Type B pancreatic cell (in vitro differentiated cells): ENCODE measurements at places on chromosomes 2 and 18.

- H3K27ac ChIP-seq: no peak overlapping the region
- H3K27me3 ChIP-seq: no peaks in the 10 kb centered on the region
- no peak for DNase-seq
- H3K36me3 ChIP-seq: no peaks in the 10 kb centered on the region
Observed at GRCh38 chr2:51413726-51414125, 381.8 kb upstream of the NRXN1 start.

- no peak overlapping the region for H3K27ac ChIP-seq
- H3K36me3 ChIP-seq: peaks cover 28% of the 10 kb centered on the region
- DNase-seq: no peak
- no peaks in the 10 kb centered on the region for H3K4me1 ChIP-seq
- H3K4me3 ChIP-seq: no peak overlapping the region
- no peaks in the 10 kb centered on the region for H3K27me3 ChIP-seq
Observed at GRCh38 chr2:135926605-135927004, 50.4 kb upstream of the MCM6 start.

DNA sequence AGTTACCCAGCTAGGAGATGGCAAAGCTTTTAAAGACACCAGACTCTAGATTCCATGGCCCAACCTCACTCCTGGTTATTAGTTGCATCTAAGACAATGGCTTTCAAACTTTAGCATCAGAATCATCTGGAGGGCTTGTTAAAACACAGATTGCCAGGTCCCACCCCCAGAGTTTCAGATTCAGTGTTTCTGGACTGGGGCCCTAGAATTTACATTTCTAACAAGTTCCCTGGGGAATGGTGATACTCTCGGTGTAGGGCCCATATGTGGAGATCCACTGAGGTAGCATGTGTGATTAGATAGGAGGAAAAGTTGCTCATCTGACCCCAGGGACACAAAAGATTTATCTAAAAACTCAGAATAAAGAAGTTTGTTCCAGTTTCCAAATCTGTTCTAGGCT is 14.5 kb upstream of the TTR start:
- peaks cover 4% of the 10 kb centered on the region for H3K27me3 ChIP-seq
- no peaks in the 10 kb centered on the region for H3K36me3 ChIP-seq
- peaks cover 8% of the 10 kb centered on the region for H3K4me1 ChIP-seq
- no peak overlapping the region for H3K27ac ChIP-seq
- DNase-seq: no peak

- no peak overlapping the region for H3K27ac ChIP-seq
- no peaks in the 10 kb centered on the region for H3K4me1 ChIP-seq
- peaks cover 33% of the 10 kb centered on the region for H3K36me3 ChIP-seq
- H3K4me3 ChIP-seq: no peak overlapping the region
Observed at GRCh38 chr2:195730912-195731311, 73.9 kb downstream of the SLC39A10 start.

- DNase-seq: no peak
- no peaks in the 10 kb centered on the region for H3K36me3 ChIP-seq
- H3K27ac ChIP-seq: no peak overlapping the region
- H3K4me1 ChIP-seq: peaks cover 5% of the 10 kb centered on the region
- H3K4me3 ChIP-seq: peak overlapping the region; percentile 81
Observed at GRCh38 chr18:907115-907884, 2.6 kb downstream of the ADCYAP1 start.

DNA sequence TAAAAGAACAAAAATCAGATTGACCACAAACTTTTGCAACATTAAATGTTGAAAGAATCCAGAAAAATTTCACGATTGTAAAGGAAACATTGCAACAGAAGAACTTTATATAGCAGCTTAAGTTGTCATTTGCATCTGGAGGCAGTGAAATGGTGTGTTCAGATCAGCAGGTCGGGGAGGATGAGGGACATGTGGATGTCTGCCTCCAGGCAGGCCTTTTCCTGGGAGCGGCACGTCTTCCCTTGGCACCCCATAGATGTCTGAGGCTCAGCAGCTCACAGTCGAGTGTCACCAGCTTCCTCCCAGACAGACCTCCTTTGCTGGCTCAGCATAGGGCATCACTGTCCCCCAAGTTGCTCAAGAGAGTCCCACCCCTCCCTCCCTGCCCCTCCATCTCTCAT is 44.3 kb upstream of the ASB1 start:
- peaks cover 32% of the 10 kb centered on the region for H3K36me3 ChIP-seq
- no peak overlapping the region for H3K4me3 ChIP-seq
- no peak for DNase-seq
- no peak overlapping the region for H3K27ac ChIP-seq

GRCh38 chr2:203471323-203471722 is 63.8 kb downstream of the RAPH1 start:
- DNase-seq: no peak
- no peak overlapping the region for H3K4me3 ChIP-seq
- no peaks in the 10 kb centered on the region for H3K27me3 ChIP-seq
- H3K4me1 ChIP-seq: peaks cover 10% of the 10 kb centered on the region
- no peak overlapping the region for H3K27ac ChIP-seq

DNA sequence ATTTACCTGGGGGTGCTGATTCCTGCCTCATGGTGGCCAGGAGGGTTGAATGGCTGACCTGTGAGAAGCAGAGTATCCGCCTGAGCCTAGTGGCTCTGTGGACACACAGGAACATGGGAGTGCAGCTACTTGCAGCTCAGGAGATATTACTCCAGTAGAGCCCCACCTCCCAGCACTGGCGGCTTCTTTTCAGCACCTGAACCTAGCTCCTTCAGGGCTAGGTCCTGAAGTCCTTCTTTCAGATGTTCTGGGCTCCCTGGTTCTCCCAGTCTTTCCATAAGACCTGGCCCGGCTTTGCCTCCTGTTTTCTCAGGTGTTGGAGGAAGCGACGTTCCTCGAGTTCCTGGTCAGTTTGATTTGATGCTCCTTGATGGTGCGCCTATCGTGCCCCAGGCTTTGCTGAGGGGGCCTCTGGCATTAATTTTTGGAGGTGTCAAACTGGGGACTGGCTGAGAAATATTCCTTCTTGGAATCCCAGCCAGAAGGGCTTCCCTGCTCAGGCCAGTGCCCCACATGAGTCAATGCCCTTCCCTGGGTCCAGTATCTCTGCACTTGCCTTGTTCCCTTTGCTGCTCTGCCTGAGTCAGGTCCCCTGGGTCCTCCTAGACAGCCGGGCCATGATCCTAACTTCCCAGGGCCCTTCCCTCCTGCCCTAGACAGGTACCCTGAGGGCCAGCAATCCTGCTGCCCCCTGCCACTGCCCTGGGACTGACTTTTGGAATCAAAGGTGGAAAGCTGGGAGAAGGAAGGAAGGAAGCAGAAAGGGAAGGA is 110.7 kb upstream of the HAAO start:
- H3K36me3 ChIP-seq: no peaks in the 10 kb centered on the region
- H3K27me3 ChIP-seq: no peaks in the 10 kb centered on the region
- no peak for DNase-seq
- H3K4me3 ChIP-seq: no peak overlapping the region
- no peak overlapping the region for H3K27ac ChIP-seq

DNA sequence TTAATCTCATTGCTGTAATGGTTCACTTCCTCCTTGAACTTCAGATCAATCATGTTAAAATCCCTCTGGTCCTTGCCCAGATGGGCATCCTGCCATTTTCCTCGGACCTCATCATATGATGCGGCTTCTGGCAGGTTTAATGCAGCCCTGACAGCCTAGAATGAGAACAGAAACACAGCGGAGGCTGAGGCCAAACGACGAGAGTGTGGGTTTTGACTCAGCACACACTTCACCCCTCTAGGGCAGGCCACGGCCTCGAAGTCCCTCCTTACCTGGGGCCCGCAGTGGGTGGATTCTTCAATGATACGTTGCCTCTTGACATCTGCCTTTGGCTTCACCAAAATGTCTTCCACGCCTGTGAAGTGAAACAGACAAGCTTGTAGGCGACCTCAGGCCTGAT is 56.8 kb downstream of the POLR1A start:
- no peaks in the 10 kb centered on the region for H3K4me1 ChIP-seq
- peaks cover 17% of the 10 kb centered on the region for H3K36me3 ChIP-seq

DNA sequence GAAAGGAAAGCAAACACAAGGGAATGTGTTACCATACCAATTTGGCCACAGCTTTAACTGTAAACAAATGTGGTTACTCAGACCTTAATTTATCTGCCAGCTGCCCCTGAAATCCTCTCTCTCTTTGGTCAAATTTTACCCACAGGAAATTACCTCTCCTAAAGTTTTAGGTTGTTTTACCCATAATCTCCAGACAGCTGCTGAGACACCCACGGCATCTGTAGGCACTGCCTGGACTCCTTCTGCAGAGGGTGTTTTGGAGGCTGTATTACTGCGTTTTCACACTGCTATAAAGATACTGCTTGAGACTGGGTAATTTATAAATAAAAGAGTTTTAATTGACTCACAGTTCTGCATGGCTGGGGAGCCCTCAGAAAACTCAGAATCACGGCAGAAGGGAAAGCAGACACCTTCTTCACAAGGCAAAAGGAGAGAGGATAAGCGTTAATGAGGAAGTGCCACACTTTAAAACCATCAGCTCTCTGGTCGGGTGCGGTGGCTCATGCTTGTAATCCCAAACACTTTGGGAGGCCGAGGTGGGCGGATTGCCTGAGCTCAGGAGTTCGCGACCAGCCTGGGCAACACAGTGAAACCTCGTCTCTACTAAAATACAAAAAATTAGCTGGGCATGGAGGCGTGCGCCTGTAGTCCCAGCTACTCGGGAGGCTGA is 677.5 kb upstream of the FSHR start:
- no peaks in the 10 kb centered on the region for H3K27me3 ChIP-seq
- H3K36me3 ChIP-seq: no peaks in the 10 kb centered on the region
- peak overlapping the region; percentile 10 for H3K27ac ChIP-seq
- H3K4me1 ChIP-seq: peaks cover 17% of the 10 kb centered on the region

DNA sequence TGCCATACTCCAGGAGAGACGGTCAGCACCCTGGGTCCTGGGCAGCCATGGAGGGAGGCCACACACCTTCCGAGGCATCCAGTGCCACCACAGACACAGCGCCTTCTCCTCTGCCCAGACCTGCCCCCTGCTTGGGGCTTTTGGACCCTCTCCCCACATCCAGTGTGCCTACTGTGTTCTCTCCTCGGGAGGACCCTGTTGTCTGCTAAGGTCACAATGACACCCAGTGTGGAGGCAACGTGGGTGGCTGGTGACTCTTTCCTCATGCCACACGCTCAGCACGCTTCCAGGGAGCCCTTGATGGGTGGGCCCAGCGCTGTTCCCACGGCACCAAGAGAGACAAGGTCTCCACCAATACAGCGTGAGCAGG is 251.9 kb downstream of the EIPR1 start:
- peaks cover 32% of the 10 kb centered on the region for H3K4me1 ChIP-seq
- peaks cover 4% of the 10 kb centered on the region for H3K36me3 ChIP-seq
- DNase-seq: no peak
- H3K27me3 ChIP-seq: no peaks in the 10 kb centered on the region
- no peak overlapping the region for H3K27ac ChIP-seq
- H3K4me3 ChIP-seq: no peak overlapping the region

- no peaks in the 10 kb centered on the region for H3K36me3 ChIP-seq
- H3K4me1 ChIP-seq: peaks cover 15% of the 10 kb centered on the region
- H3K27ac ChIP-seq: no peak overlapping the region
Observed at GRCh38 chr2:18932853-18933252, 343.5 kb upstream of the NT5C1B start.

- H3K36me3 ChIP-seq: no peaks in the 10 kb centered on the region
- no peak overlapping the region for H3K4me3 ChIP-seq
- no peak overlapping the region for H3K27ac ChIP-seq
- no peak for DNase-seq
- no peaks in the 10 kb centered on the region for H3K27me3 ChIP-seq
Observed at GRCh38 chr2:151302404-151302803, 12.9 kb upstream of the NMI start.

GRCh38 chr2:73291461-73292315 is 1.7 kb downstream of the EGR4 start:
- peaks cover 95% of the 10 kb centered on the region for H3K27me3 ChIP-seq
- DNase-seq: no peak
- no peaks in the 10 kb centered on the region for H3K36me3 ChIP-seq
- H3K4me3 ChIP-seq: peak overlapping the region; percentile 79
- no peak overlapping the region for H3K27ac ChIP-seq

DNA sequence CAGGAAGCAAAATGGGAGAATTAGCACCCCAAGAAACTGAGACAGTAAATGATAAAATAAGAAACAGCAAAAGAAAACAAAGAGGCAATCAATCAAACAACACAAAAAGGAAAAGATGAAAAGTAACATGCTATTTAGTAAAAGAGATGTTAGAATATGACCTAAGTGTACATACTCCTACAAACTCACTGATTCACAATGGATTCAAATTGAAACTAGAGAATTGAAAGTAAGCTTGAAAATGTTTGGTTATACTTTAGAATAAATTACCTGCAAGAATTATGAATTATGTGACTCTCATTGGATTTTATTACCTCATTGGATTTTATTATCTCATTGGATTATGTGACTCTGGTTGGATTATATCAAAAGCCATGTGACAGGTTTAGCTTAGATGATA is 22.8 kb upstream of the CCNYL1 start:
- H3K36me3 ChIP-seq: no peaks in the 10 kb centered on the region
- DNase-seq: no peak
- peaks cover 8% of the 10 kb centered on the region for H3K4me1 ChIP-seq
- no peak overlapping the region for H3K27ac ChIP-seq

- no peak for DNase-seq
- H3K27me3 ChIP-seq: peaks cover 12% of the 10 kb centered on the region
- peak overlapping the region; percentile 32 for H3K27ac ChIP-seq
- H3K4me3 ChIP-seq: no peak overlapping the region
- peaks cover 24% of the 10 kb centered on the region for H3K4me1 ChIP-seq
Observed at GRCh38 chr2:120546048-120546864, 189.4 kb upstream of the GLI2 start.

GRCh38 chr2:177235855-177236437 is 23.4 kb downstream of the HNRNPA3 start:
- peaks cover 31% of the 10 kb centered on the region for H3K36me3 ChIP-seq
- DNase-seq: no peak
- H3K4me1 ChIP-seq: peaks cover 29% of the 10 kb centered on the region
- H3K4me3 ChIP-seq: no peak overlapping the region
- no peaks in the 10 kb centered on the region for H3K27me3 ChIP-seq
- no peak overlapping the region for H3K27ac ChIP-seq

- H3K4me1 ChIP-seq: peaks cover 5% of the 10 kb centered on the region
- no peak overlapping the region for H3K27ac ChIP-seq
- no peak for DNase-seq
- H3K4me3 ChIP-seq: no peak overlapping the region
- H3K27me3 ChIP-seq: peaks cover 4% of the 10 kb centered on the region
Observed at GRCh38 chr2:80489717-80490116, 185.2 kb upstream of the LRRTM1 start.

GRCh38 chr2:137977790-137978189 is 13.5 kb downstream of the HNMT start:
- H3K4me3 ChIP-seq: no peak overlapping the region
- no peaks in the 10 kb centered on the region for H3K27me3 ChIP-seq
- H3K4me1 ChIP-seq: peaks cover 9% of the 10 kb centered on the region
- H3K27ac ChIP-seq: no peak overlapping the region

DNA sequence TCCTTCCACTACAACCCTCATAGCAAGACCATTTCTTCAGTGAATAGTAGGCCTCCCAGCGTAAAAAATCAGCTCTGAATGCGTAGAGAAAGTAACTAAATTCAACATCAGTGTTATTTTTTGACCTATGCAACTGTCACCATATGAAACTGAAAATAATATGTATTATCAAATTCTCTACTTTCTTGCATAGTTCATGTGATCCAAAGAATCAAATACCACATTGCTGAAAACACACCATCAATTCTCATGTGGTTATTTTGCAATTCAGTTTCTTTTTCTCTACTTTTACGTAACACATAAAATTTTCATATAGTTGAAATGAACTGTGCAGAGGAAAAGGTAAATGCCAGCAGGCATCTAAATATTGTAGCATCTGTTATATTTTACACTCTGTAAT is 208.5 kb upstream of the SPOPL start:
- H3K4me3 ChIP-seq: no peak overlapping the region
- H3K27me3 ChIP-seq: no peaks in the 10 kb centered on the region
- no peaks in the 10 kb centered on the region for H3K4me1 ChIP-seq
- no peak overlapping the region for H3K27ac ChIP-seq
- DNase-seq: no peak
- no peaks in the 10 kb centered on the region for H3K36me3 ChIP-seq
